ENCODE measurements at places on chromosomes 16 and 17. TPM values are rescaled to one million over a fixed set of nuclear protein-coding genes. Genes with fewer than 3 reads are reported as not detected.

GRCh38 chr17:6506679-6507231 lies 49.6 kb downstream of the PITPNM3 start:
- peak; percentile 49 for DNase-seq

GRCh38 chr17:54153423-54153822 lies 330.7 kb downstream of the KIF2B start:
- no peak for DNase-seq

DNA sequence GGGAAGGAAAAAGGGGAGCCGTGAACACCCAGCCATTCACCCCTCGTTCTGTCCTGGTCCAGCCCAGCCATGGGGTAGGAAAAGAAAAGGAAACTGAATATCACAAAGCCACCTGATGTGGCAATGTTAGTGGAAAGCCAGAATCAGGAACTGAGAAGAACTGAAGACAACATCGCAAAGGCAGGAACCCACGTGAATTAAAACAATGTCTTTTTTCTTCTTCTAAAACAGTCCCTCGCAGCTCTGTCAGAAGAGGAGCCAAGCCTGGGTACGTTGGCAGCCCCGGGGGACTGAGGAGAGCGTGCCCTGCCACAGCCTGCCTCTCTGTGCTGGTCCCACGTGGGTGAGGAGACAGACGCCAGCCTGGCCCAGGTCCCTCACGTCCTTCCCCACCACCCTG lies 55.0 kb downstream of the ZNF423 start:
- no peak for DNase-seq

DNA sequence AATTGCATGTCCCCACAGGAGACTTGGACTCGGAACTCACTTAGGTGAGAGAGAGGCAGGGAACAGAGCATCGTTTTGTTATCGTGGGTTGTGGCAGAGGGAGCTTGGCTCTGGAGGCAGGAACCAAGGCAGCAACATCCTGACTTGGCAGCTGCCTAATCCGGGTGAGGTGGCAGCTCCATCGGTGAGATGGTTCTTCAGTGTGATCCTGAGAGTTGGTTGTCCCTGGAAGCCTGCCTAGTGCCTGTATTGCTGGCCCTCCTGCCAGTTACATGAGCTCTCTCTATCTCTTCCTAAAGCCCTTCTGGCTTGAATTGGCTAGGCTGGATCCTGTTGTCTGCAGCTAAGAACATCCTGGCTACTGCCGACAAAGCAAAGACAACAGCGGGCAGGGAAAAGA lies 19.9 kb upstream of the SEC14L1 start:
- no peak for DNase-seq

- DNase-seq = no peak
Measured at GRCh38 chr17:21194703-21195102, 19.3 kb downstream of the TMEM11 start.

GRCh38 chr16:46612121-46612520 lies 9.1 kb downstream of the SHCBP1 start:
- no peak for DNase-seq

EXOC3L1 gene
- total RNA-seq = not detected

- no peak for DNase-seq
Measured at GRCh38 chr16:54892981-54893380, 37.7 kb upstream of the IRX5 start.

KRT12 gene
- not detected for total RNA-seq

PRKAR1A gene
- 307 TPM for total RNA-seq

DNA sequence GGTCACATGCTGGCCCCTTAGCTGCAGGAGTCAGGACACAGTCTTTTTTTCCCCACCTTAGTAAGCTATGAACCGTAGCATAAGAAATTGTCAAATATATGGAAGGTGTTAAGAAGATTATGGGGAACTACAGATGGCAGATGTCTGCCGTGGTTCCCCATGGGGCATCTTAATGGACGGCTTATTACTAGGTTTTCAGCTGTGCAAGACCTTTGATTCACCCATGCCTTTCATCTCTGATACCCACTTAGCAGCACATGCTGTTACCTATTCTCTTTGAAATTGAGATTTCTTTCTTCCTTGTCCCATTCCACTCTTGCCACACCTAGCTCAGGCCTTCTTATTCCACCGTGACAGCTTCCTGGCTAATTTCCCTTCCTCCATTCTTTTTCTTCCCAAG lies 70.7 kb downstream of the RPTOR start:
- DNase-seq = no peak

HOXB6 gene
- not detected for total RNA-seq

- no peak for DNase-seq
Measured at GRCh38 chr17:56897646-56898424, 16.0 kb downstream of the TRIM25 start.

SLC5A11 gene
- not detected for total RNA-seq

CDH11 gene
- total RNA-seq = 534 TPM

PAQR4 gene
- total RNA-seq = 14.4 TPM

SKAP1 gene
- total RNA-seq = not detected

DNA sequence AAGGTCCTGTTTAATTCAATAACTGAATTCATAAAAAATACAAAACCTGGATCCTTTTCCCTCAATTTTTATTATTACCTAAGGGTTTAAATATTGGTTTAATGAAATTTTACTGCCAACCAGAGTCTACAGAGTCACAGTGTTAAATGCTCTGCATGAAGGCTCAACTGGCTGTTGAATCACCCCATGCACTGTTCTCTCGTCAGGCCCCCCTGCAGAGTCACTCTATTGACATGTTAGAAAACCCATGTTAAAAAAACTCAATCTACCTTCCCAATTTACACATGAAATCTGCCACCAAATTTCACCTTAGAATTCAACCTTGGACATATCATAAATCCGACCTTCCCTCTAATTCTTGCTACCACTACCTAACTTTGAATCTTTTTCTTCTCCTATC lies 43.3 kb upstream of the ULK2 start:
- no peak for DNase-seq

- DNase-seq = no peak
Measured at GRCh38 chr17:54028986-54029580, 206.4 kb downstream of the KIF2B start.

DNA sequence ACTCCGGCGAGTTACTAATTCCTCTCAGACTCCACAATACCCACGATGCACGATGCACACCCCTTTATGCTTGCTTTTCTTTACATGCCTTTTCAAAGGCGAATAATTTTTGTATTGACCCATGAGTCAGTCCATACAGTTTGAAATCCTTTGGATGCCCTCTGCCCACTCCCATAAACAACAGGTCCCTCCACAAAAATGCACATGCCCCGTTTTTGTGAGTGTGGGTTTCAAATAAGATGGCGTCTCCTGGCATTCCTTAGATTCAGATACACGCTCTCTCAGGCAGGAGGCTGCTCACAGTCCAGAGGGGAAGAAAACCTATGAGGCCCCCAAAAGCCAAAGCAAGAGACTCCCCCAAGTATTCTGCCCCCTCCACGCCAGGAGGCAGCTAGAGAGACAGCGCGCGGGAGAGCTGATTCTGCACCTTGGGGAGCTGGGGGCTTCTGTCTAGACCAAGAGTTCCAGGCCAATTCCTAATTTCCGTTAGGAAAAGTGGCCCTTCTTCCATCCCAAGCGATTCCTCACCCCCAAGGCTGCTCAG lies 19.6 kb upstream of the HOXB9 start:
- no peak for DNase-seq

- peak; percentile 94 for DNase-seq
Measured at GRCh38 chr17:81898029-81898866, 3.8 kb upstream of the NPB start.

DNA sequence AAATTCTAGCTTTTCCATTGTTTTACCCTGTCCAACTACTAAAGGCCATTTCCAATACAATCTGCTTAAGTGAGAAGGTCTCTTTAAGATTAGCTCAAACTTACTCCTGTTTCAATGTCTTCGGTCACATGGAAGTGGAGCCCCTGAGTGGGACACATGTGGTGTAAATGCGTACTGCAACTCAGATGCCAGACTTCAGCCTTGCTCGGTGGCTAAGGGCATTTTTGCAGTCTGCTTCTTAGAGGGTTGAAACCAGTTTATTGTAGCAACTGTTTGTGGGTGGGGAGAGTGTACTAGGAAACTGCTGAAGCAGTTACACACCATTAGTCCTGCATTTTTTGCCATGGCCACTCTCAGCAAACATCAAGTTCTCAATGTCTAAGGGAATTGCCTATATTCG lies 140.6 kb downstream of the PARN start:
- DNase-seq = no peak

SMTNL2 gene
- not detected for total RNA-seq

DNA sequence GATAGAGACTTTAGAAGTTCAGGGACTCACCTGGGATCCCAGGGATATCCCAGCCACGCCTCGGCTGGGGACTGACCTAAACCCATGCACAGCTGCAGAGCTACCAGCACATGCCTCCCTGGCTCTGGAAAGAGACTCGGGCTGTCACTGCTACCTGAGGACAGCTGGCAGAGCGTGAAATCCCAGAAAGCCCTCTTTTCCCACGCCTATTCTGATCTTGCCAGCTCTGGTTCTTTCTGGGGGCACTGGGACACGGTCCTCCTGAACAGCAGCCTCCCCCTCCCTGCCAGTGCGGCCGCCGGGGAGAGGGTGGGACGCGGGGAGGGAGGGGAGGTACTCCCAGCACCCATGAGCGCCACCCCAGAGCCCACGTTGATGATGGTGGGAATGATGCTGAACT lies 10.8 kb downstream of the P2RX5 start:
- no peak for DNase-seq

- DNase-seq = no peak
Measured at GRCh38 chr17:56822725-56823124, 11.0 kb downstream of the C17orf67 start.

WNT9B gene
- total RNA-seq = not detected

CCL17 gene
- not detected for total RNA-seq

GRCh38 chr17:50691550-50692447 lies 15.9 kb downstream of the ANKRD40 start:
- no peak for DNase-seq

DNA sequence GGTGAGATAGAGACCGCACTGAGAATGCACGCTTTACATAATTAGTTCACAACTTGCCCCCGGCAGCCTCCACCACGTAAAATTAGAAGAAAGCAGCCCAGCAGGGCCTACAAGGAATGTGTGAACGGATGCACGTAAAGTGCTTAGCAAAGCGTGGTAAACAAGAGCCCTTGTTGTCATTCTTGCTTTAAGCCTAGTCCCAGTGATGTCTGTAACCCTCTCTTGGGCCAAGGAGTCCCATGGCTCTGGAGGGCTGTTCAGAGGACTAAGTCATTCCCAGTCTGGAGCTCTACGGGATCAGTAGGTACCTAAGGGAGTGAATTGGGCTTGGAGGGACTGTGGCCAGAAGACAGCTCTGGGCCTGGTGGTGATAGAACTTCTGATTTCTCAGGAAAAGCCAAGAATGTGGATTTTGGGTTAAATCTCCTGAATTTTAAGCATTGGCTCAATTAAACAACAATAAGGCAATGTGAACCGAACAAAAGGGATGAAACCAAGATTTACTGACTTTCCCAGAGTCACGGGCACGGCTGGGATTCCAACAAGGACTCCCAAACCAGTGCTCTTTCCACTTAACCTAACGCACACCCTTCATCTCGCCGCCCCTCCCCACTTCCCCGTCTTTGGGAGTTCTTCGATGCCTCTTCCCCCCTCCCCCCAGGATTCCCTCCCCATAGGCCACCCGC lies 775 bp upstream of the CHP2 start:
- no peak for DNase-seq

LCAT gene
- total RNA-seq = 21.5 TPM

GAS2L2 gene
- not detected for total RNA-seq

AATF gene
- 56.1 TPM for total RNA-seq

DNA sequence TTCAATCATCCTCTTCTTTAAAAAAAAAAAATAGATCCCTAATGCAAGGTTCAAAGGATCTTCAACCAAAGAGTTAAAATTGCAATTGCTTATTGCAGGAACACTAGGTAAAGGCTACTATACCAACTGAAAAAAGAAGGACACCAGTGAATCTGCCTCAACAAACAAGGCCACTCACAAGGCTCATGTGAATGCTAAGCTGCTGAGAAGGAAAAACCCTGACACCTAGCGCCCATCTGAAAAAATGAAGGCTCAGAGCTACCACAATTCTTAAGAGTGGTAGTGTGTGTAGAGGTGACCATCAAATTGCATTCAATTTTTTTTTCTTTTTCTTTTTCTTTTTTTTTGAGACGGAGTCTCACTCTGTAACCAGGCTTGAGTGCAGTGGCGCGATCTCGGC lies 201.6 kb upstream of the C17orf78 start:
- no peak for DNase-seq

All from HFFc6 (cell line).